Smooth muscle cell of the coronary artery (primary cell): ENCODE measurements at places on chromosomes 12 and 14. TPM values are rescaled to one million over a fixed set of nuclear protein-coding genes. Genes with fewer than 3 reads are reported as not detected.

The RDH16 gene
- under 0.01 and 0.08 TPM in 2 replicates for total RNA-seq

The HOXC9 gene
- 0.08 TPM in 1 of 2 replicates, not detected in the other for total RNA-seq

The CMA1 gene
- total RNA-seq = not detected in 2 replicates

The OTOGL gene
- 0.08 and 0.12 TPM in 2 replicates for total RNA-seq

The C12orf54 gene
- total RNA-seq = not detected in 2 replicates

The MYH6 gene
- under 0.01 TPM in 1 of 2 replicates, not detected in the other for total RNA-seq

The WIF1 gene
- not detected in 2 replicates for total RNA-seq

The IFNG-AS1 gene
- total RNA-seq = not detected in 2 replicates

The MGP gene
- 26.6 and 1,179 TPM in 2 replicates for total RNA-seq

The PDE3A gene
- total RNA-seq = 2.7 and 32.4 TPM in 2 replicates

The PIWIL1 gene
- total RNA-seq = not detected in 2 replicates

The C12orf43 gene
- 8.4 and 13.8 TPM in 2 replicates for total RNA-seq

The CDCA3 gene
- total RNA-seq = 0.59 and 4.4 TPM in 2 replicates
